Erythroblast (primary cell): ENCODE measurements at places on chromosomes 1 and 21.

- no peak for DNase-seq
Measured at GRCh38 chr1:57407928-57408327, 15.9 kb downstream of the DAB1 start.

GRCh38 chr21:43758111-43758641 lies 17.9 kb downstream of the CSTB start:
- DNase-seq = no peak

DNA sequence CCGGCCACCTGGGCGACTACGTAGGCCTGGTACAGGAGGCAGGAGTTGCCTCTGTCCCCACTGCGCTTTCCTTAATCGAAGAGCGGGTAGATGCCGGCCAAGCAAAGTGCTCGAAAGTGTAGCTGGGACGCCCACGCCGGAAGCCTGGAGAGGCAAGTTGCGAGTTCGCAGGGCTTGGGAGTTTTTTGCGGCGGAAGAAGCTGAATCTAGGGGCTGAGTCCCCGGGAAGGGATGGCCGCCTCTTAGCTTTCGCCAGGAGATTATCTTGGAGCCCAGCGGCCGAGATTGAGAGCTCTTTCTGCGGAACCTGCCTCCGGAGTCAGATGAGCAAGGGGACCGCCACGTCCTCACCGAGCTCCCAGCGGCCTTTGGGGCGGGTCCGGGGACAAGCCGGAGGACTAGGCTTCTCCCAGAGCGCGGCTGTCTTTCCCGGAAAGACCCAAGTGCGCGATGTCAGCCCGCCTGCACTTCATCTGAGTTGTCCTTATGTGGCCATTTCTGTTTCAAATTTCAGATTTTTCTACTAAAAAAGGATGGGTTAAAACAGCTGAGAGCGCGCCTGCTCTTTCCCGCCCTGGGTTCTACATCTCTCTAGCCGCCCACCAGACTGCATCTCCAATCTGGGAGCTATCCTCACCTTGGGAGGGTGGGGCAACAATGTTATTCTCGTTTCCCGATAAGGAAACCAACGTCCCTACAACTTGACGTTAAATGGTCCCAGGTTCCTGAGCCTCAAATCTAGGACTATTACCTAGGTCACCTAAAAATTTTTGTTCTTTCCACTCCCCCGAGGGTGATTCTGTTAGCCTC lies 12.4 kb upstream of the TBX15 start:
- no peak for DNase-seq

GRCh38 chr1:201125019-201125418 lies 2.0 kb downstream of the ASCL5 start:
- DNase-seq = no peak

DNA sequence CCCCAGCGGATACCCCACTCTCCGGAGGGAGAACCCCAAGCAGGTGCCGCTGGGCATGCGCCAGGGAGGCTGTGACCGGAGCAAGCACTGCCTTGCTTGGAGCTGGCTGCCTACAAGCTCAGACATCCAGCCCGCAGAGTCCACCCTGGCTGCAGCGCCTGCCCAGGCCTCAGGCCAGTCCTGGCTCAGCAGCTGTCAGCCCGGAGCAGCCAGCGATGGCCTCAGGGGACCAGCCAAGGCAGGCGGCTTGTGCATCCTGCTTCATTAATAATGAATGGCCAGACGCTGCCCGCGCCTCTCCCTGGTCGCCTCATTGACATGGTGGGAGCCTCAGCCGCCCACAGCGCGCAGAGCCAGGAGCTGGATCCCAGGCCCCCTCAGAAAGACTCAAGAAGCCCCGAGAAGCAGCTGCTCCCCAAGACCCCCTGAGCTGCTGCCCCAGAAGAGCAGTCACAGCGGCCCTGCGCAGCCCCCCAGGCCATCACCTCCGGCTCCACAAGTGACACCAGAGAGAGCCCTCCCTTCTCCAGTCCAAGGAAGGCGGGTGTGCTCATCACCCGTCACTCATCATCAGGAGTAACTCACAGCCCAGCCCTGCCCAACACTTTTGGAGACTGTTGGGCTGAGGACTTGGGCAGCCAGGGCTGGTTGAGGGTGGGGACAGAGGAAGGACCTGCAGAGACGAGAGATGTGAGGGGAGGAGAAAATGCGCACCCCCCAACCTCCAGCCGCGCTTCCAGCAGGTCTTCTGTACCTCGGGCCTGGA lies 19.6 kb downstream of the KCNAB2 start:
- DNase-seq = no peak

- DNase-seq = peak; percentile 60
Measured at GRCh38 chr1:196148367-196148970, 459.8 kb downstream of the KCNT2 start.

DNA sequence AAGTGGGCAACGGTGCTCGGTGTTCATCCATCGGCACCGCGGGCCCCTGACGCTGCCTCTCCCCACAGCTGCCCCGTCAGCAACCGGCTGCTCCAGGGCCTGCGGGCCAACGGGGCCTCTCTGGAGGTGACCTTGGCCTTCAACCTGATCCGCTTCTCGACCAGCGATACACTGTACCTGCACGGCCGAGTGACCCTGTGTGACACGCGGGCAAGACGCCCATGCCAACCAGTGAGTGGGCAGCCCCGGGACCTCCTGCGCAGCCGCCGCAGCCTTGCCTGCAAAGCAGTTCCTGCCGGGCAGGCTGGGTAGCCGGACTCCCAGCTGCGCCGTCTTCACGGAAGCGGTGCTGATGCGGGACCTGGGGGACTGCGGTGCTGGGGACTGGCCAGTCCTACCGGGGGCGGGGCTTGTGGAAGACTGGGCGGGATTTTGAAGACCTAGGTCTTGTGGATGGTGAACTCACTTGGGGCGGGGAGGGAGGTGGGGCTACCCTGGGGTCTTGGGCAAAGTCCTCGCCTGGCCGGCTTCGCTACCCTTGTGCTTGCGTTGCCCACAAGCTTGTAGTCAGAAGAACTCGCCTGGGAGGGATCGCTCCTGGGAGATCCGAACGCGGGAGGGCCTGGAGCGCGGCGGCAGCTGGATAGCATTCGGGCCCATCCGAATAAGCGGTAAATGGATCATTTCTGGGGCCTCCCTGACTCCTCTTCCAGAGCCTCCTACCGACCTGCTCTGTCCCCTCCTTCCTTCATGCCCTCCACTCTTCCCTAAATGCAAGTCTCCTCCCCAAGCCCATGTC lies 8.8 kb upstream of the CEP85 start:
- DNase-seq = no peak

DNA sequence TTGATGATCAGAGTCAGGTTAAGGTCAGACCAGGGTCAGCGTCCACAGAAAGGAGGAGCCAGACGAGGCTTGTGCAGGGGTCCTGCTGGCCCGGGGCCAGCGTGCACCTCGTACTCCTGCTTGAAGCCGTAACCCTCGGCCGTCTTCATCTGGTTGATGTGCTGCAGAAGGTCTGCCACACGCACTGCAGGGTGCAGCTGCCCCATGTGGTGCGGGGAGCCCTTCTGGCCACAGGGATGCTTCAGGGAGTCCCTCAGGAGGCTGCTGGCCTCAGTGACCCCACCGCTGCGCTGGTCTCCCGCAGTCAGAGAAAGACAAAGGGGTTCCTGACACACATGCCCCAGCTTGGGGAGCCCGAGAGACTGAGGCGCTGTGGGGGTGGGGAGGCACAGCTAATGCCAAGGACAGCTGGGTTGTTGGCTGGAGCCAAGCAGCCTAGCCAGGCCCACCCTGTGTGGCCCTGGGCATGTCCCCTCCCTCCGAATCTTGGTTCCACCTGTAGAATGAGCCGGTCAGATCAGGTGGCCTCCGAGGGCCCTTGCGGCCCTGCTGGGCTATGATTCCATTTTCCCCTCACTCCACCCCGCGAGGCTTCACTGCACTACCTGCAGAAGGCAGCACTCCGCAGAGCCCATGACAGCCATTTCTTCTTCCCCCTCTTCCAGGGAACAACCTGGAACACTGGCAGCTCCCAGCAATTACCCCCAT lies 251.9 kb downstream of the PTPRU start:
- DNase-seq = no peak

DNA sequence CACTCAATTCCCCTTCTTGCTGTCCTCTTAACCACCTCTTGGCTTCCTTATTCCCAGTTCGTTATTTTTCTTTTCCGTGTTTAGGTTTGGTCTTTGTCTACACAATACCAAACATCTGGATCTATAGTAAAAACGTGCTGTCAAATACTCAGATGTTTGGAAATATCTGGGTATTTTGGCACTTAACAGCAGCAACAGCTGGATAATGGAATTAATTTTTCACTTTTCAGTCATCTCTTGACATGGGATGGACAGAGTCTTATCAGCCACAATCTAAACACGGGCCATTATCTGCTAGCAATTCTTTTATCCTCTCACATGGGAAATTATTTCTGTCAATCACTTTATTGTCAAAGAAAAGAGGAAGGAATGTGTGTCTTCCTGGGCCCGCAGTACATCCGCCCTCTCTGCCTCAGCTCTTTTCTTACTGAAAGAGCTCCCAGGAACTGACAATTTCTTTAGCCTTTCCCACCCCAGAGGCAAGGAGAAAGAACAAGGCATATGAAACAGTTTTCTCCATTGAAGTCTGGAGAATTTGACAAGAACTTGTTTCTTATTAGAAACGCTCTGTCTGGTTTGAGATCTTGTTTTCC lies 13.4 kb downstream of the NHLH2 start:
- no peak for DNase-seq

- no peak for DNase-seq
Measured at GRCh38 chr1:29962336-29962735, 726.0 kb downstream of the PTPRU start.

DNA sequence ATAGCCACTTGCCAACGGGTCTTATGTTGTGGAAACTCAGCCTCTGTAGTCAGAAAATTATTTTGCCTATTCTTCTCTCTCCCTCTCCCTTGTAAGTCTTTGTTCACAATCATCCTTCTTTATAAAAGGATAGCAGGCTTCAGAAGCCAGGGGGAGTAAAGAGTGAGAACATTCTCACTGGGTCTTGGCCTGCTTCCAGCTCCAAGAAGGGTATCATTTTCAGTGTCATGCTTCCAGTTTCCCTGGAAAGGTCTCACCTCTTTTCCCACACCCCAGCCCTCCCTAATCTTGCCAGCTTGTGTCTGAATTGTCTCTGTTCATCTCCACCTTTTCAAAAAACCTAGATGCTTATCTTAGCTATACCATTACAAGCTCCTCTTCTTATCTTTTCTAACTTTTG lies 346.2 kb upstream of the LRRC7 start:
- DNase-seq = peak; percentile 24

DNA sequence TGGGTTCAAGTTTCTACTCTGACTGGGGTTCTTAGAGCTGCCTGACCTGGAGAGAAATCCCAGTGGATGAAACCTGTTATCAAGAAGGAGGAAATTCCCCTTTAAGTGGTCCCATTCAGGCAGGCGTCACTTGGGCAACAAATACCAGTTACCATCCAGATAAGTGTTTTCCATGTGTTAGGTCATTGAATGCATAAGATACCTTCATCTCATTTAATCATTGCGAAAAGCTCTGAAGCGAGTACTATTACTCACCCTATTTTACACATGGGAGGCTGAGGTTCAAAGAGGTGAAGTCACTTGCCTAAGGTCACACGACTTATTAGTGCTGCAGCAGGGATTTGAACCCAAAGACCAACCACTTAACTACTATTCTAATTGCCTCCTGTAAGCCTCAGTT lies 45.5 kb upstream of the RPL11 start:
- DNase-seq = no peak

GRCh38 chr1:201896951-201897391 lies 8.3 kb downstream of the SHISA4 start:
- DNase-seq = no peak

DNA sequence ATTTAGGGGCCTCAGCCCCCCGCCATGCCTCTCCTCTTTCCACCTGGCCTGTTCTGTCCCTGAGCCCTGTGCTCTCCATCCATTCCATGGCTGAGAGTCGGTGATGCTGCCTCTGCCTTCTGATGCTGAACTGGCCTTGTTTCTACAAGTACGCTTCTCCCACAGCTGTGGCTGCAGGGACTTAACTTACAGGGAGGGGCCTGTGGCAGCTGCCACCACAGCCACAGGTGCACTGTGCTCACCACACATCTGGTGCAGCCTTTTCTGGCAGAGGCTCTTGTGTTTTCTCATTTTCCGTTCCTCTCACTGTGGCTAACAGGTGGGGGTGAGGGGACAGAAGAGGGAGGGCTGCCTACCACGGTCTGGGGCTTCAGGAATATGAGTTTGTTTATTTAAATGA lies 4.2 kb downstream of the FMO1 start:
- DNase-seq = no peak

- no peak for DNase-seq
Measured at GRCh38 chr1:55517036-55517435, 301.9 kb upstream of the USP24 start.

- peak; percentile 16 for DNase-seq
Measured at GRCh38 chr21:38669186-38669585, 136.5 kb upstream of the ETS2 start.

DNA sequence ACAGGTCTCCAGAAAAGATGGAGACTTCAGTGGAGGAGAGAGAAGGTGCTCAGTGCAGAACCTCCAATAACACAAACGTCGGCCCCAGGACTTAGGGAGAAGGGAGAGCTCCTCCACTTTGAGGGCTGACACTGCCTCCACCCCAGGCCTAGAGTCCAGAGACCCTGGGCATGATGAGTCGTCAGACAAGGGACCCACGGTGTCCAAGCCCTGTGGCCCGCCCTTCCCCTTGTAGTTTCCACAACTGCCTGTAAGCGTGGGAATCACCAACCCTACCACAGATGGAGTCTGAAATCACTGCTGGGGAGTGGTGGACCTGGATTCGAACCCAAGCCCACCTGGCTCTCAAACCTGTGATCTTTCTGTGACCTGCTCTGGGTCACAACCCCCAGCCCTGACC lies 281.1 kb downstream of the NPHP4 start:
- no peak for DNase-seq

GRCh38 chr1:59071289-59071688 lies 225.6 kb upstream of the FGGY start:
- no peak for DNase-seq

GRCh38 chr1:40951943-40952743 lies 27.4 kb upstream of the CTPS1 start:
- peak; percentile 70 for DNase-seq

DNA sequence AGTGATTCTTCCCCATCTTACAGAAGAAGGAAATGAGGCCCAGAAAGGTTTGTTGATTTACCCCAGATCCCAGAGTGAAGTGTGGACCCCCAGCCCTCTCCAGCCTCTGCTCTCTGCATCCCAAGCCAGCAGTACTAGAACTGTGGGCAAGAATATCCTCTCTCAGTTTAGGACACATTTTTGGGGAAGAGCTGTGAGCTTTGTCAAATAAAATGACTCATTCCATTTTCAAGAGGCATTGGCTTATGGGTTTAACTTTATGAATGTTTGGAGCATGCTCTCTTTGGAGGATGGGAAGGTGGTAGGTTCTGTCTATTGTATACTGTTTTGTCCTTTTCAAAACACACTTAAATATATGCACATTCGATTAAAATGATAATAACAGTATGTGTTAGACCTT lies 70.6 kb upstream of the CNTN2 start:
- no peak for DNase-seq
